ENCODE measurements at places on chromosomes 12 and 14. TPM values are rescaled to one million over a fixed set of nuclear protein-coding genes. Genes with fewer than 3 reads are reported as not detected.

The PEBP1 gene
- total RNA-seq: 189 TPM

The TSHR gene
- total RNA-seq: not detected

- no peak for DNase-seq
These were observed 42.2 kb upstream of the SLC6A13 start for GRCh38 chr12:304805-305204.

GRCh38 chr12:26109343-26109881, 15.4 kb downstream of the BHLHE41 start:
- no peak for DNase-seq

DNA sequence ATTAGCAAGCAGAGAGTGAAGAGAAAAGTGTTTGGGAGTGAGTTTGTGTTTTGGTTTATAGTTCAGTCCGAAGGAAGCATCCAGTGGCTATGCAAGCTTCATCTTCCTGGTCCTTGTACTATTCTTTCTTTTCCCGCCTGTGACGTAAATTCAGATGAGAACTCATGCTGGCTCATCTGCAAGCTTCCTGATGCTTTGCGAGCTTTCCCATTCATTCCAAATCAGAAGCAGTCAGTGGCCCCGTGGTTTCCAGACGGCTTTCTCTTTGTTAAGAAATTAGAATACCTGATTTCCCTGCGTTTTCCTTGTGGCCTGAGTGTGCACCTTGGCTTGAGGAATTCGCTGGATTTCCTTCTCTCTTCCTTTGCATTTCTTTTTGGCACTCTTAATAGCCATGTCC, 89.5 kb downstream of the TESC start:
- DNase-seq: no peak

DNA sequence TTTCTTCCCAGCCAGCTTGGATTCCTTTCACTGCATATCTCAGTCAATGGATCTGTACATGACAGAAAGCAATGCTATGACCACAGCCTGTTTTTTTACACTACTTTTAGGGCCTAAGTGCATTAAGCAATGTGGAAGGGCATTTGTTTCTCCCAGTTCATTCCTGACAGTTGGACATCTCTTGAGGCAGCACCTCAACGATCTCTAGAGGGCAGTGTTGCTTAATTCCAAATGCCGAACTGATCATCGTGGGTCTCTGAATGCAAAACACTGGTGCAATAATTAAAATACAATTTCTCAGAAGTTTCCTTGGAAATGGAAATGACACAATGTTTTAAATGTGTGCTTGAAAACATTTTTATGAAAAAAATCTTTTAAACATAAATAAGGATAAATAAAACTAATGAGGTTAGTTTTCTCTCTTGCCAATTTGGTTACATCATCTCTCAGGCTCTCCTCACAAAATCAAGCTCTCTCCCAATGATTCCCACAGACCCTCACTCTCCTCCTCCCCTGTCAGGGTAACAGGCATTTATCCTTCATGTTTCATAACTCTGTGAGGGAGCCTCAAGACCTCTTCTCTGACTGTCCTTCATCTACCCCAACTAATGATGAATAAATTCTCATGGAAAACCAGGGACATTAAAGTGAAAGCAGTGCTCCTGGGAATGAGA, 192.4 kb upstream of the SLC16A7 start:
- DNase-seq: peak; percentile 36

DNA sequence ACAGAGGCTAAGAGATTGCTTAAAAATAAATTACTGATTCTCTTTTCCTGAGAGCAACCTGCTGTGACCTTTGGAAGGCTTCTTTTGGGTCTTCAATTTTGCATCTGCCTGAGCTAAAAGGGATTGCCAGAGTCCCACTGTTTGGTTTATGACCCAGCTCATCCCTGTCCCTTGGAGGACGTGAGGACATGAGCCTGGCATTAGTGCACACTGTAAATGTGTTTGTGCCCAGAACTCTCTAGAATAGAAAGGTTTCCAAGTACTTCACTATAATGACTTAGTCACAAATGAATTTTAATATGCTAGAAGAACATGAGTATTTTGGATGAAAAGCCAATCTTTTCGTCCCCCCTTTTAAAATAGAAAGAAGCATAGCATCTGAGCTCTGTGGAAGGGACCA, 47.1 kb upstream of the CDKN3 start:
- no peak for DNase-seq

GRCh38 chr12:95701275-95701674, 89.3 kb downstream of the NTN4 start:
- DNase-seq: peak; percentile 37

DNA sequence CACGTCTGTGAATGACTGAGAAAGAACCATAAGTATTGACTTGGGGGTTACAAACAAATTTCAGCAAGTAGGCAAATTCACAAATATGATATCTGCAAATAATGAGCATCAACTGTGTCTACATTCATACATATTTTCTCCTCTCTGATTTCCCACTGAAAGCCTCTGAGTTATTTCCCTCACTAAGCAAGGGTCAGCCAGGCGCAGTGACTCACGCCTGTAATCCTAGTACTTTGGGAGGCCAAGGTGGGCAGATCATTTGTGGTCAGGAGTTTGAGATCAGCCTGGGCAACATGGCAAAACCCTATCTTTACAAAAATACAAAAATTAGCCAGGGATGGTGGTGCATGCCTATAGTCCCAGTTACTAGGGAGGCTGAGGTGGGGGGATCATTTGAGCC, 80.8 kb downstream of the SLC25A21 start:
- DNase-seq: no peak

DNA sequence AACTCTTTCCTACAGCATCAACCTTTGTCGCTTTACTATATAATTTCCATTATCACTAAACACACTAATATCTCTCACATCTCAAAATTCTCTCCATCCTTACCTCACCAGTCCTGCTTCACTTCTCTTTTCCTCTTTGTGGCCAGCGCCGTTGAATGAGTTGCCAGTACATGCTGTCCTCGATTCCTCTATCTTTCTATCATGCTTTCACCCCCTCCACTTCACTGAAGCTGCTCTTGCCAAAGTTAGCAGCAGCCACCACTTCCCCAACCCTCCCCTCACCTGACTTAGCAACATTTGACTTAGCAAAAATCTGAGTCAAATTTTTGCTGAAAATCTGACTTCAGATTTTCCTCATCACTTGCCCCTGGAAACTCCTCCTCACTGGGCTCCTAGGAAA, 210.4 kb downstream of the ANO6 start:
- no peak for DNase-seq

- DNase-seq: no peak
These were observed 81.7 kb downstream of the TNFAIP2 start for GRCh38 chr14:103204852-103205540.

GRCh38 chr12:57211791-57212700, 4.5 kb upstream of the NXPH4 start:
- no peak for DNase-seq
